ENCODE measurements at places on chromosomes 11 and 22.
A peak's percentile ranks its signal among the peaks of the same experiment; 100 is the strongest.

DNA sequence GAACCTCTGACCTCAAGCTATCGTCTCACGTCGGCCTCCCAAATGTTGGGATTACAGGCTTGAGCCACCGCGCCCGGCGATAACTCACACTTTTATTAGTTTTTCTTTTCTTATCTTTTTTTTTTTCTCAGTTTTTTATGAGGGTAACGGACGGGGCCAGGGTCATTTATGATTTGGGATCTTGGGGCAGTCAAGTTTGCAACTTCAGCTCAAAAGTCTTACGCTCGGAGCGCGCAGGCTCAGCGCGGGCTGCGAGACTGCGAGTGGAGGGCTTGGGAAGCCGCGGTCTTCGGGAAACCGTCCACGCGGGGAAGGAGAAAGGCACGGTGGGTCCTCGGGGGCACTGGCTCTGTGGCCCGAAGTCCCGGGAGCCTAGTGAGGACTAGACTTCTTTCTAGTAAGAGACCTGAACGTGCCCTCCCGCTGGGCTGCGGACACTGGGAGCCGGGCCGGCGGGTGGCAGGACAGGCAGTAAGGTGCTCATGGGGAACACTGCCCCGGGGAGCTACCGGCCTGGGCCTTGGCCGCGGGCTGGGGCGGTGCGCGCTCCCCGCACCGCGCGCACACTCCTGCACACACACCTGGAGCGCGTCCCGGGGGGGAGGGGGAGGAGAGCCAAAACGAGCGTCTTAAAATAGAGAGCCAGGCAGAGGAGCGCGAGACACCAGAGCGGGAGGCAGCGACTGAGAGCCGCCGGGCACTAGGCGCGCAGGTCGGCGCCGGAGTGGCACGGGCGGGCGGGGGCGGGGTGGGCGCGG, 476 bp upstream of the BARX2 start:
- no peak for DNase-seq

DNA sequence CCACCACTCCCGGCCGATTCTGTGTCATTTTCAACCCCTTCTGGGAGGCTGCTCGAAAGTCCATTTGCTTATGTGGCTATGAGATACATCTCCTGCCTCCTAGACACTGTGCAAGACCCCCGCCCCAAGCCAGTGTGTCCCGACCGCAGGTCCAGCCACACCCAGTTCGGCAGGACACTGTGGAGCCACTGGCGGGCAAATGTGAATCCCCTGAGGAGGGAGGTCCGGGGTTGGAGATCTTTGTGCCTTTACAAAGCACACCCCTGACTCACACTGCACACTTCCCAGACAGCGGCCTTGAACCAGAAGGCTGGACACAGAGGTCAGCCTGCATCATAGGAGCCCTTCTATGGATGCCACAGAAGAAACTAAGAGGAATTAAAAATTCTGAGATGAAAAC, 17.4 kb downstream of the FXYD6 start:
- DNase-seq: no peak

- DNase-seq: no peak
These were observed 3.4 kb upstream of the NXPE1 start for GRCh38 chr11:114563077-114563476.

GRCh38 chr22:45673482-45674175, 2.0 kb downstream of the ATXN10 start:
- DNase-seq: no peak

GRCh38 chr11:76385903-76386302, 4.8 kb downstream of the GVQW3 start:
- DNase-seq: no peak

- no peak for DNase-seq
These were observed 1.9 kb upstream of the MPZL2 start for GRCh38 chr11:118265954-118266353.

DNA sequence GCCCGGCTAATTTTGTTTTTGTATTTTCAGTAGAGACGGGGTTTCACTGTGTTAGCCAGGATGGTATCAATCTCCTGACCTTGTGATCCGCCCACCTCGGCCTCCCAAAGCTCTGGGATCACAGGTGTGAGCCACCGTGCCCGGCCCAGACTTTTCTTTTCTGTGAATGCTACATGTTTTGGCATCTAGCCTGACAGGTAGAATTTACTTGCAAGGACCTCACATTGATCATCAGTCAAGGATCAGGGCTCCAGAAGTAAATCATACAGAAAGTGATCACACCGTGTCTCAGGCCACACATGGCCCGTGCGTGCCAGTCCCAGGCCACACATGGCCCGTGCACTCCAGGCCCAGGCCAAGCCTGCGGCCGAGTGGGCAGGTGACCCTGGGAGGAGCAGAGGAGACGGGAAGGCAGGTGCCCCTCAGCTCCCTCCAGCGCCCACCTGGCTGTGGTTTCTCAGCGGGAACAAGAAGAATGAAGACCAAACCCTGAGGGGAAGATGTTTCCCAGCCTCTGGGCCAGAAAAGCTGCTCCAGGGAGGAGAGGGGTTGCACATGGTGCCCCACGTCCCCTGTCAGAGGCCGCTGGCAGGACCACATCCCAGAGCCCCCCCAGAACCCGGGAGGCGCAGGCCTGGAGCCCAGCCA, 76.2 kb downstream of the BRD1 start:
- DNase-seq: no peak

DNA sequence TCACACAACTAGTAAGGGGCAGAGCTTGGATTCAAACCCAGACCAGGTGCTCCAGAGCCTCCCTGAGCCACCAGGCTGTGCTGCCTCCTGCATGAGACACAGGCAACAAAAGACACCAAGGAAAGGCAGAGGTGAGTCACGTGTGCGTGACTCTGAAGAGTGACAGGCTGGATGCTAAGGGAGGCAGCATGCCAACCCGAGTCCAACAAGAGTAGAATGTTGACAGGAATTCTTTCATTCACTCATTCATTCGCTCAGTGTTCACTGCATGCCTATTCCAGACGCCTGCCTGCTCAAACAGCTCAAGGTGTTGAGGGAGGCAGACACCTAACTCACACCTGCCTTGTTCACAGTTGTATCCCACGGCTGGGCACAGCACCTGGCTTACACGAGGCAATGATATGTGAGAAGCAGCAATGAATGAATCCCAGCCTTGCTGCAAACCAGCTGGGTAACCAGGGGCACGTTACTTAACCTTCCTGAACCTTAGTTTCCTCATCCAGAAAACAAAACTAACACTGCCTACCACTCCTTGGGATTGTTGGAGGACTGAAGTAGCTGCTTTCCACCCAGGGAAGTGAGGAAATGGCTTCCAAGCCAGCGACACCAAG, 73.8 kb upstream of the ARFGAP3 start:
- DNase-seq: peak; percentile 15

- no peak for DNase-seq
These were observed 13.1 kb downstream of the MTMR2 start for GRCh38 chr11:95910638-95911368.

- DNase-seq: no peak
These were observed 92.2 kb downstream of the LUZP2 start for GRCh38 chr11:24589064-24589463.
